ENCODE measurements at places on chromosomes 5 and 9. TPM values are rescaled to one million over a fixed set of nuclear protein-coding genes. Genes with fewer than 3 reads are reported as not detected.

The PLAC8L1 gene
- total RNA-seq: 0.33 TPM

The SLC45A2 gene
- not detected for total RNA-seq

The PFN3 gene
- not detected for total RNA-seq

The ZFP2 gene
- 0.28 TPM for total RNA-seq

The IFNA21 gene
- total RNA-seq: not detected

The PCDHA8 gene
- total RNA-seq: 0.08 TPM

The PDZD2 gene
- 0.76 TPM for total RNA-seq

The KDM4C gene
- 17.0 TPM for total RNA-seq

The SLC34A3 gene
- total RNA-seq: not detected

The PAX5 gene
- 3.0 TPM for total RNA-seq

The DAB2 gene
- 19.1 TPM for total RNA-seq

The TPRN gene
- total RNA-seq: 14.8 TPM

The TMEM252 gene
- total RNA-seq: 1.5 TPM

The FOXD4L6 gene
- total RNA-seq: not detected

The SPINK4 gene
- total RNA-seq: not detected

The FBN2 gene
- 43.8 TPM for total RNA-seq

The PSD2 gene
- total RNA-seq: not detected

The CDX1 gene
- total RNA-seq: not detected

The ZCCHC7 gene
- 19.5 TPM for total RNA-seq

The PCDHB12 gene
- total RNA-seq: 4.7 TPM

The TBC1D9B gene
- total RNA-seq: 33.6 TPM

The ITK gene
- total RNA-seq: not detected

The TAF11L5 gene
- total RNA-seq: not detected

The DBH gene
- total RNA-seq: 2.2 TPM

The PRDM9 gene
- not detected for total RNA-seq

The ENC1 gene
- total RNA-seq: 104 TPM

All from SJCRH30 (cell line).